Epithelial cell of prostate (primary cell): ENCODE measurements at places on chromosomes 4 and X.
A peak's percentile ranks its signal among the peaks of the same experiment; 100 is the strongest.

GRCh38 chrX:138128027-138128671, 562.2 kb downstream of the ZIC3 start:
- no peak for DNase-seq

DNA sequence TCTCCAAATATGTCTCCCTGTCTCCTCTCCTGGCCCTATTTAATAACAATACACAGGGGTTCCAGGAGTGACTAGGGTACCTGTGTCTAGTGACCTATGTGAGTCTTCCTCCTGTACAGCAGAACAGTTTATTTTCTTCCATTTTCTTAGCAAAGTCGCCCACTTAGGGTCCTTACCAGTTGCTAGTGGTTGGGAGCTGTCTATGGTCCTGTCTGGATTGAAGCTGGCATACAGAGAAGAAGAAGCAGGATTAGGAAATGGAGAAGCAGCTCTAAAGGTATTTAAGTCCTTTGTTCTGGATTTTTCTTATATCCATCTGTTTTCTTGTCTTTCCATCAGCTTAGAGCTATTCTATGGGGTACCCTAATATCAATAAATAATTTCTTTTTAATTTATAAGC, 587.1 kb upstream of the CPEB2 start:
- no peak for DNase-seq

DNA sequence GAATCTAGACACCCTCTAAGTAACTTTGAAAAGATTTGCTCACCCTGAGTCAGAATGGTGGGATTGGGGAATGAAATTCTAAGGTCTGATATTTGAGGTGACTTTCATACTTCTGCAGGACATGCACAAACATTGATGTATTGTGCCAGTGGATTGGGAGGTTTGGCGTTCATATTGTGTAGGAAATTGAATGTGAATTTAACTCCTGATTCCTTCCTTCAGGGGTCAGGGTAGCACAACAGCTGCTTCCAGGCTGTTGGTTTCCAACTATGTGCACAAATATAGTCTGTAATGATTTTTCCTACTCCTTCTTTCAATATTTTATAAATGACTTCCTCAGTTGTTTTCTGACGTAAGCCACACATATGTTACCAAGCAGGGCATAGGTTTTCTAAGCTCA, 3.1 kb downstream of the IL1RAPL1 start:
- DNase-seq = no peak

DNA sequence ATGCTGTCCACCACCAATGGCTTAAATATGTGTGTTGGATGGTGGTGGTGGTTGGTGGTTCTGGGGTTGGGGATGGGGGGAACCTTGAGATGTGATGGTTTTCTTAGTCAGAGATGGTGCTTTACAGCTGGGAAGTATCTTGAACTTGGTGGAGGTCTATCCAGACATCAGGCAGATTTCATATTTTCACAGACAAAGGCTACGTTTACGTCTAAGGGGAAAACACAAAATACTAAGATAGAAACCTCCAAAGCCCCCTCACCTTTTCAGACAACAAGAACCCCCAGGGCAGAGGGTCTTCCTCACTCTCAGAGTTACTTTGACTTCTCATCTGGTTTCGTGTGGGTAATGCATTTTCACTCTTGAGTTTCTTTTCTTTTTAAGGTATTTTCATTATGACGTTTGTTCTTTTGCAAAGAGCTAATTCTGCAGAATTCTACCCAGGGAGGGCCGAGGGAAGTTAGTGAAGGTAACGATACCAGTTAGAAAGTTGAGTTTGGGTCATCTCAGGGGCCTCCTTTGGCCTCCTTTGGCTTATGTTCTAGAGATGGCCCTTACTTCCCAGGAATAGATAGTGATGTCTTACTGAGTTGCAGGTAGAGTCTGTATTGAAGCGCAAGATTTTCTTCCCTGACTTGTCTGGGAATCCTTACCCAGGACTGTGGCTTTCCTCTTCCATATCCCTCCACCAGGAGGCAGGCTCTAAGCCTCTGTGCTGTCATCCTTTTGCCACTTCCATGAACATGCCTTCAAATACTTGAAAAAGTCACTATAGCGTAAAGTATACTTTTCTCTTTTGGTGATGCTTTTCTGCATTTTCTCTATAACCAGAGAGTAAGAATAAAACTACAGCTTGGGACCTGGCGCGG, 31.9 kb downstream of the RHOH start:
- no peak for DNase-seq

DNA sequence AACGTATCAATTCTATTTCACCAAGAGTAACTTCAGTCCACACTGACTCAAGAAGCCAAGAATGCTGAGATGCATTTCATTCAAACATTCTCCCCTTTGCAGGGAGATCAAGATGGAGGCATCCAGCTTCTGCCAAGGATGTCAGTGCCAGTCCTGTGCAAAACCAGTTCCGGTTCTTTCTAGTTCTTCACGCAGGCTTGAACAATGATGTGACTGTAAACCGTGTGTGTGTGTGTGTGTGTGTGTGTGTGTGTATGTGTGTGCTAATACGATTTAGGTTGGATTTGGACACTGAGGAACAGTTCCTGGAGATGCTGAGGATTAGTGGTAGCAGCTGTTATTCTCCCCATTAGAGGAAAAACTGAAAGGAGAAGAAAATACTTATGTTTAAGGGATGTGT, at the start of gene REELD1:
Gene REELD1 (plus strand): TSS at position 301 of the 400 bp plus-strand sequence. CDS start 2,415 bp downstream, outside the sequence.
- DNase-seq = no peak

DNA sequence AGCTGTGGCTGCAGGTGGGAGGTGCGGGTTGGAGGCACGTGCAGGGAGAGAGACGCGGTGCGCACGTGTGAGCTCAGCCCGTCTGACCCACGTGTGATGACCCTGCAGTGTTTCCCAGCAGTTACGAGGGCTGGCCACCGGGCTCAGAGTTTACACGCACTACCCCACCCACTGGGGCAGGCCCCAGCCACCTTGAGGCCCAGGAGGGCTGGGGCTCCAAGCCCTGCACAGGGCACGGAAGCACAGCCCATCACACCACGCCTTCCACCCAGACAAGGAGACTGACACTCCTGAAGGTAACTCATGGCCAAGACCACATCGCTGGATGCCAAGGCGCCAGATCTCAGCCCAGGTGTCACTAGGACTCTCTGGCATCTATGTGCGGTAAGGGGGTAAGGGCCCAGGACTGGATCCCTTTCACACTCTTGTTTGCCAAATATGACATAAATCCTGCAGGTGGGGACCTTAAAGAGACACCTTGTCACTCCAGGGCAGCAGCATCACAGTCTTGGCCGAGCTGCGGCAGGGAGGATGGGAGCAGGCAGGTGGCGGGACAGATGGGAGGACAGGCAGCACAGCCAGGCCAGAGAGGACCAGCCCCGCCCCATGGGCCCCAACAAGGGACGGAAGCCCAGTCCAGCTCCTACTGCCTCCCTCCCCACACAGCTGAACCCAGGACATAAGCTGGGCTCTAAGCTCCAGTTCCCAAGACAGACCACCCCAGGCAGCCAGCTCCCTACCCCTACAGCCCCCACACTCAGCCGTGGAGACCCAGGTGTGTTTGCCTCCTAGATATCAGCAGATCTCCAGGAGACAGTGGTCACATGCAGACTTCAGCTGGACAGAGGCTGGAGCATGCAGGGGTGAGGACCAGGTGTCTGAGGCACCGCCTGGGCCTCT, 56.8 kb downstream of the ZFYVE28 start:
- DNase-seq = no peak

DNA sequence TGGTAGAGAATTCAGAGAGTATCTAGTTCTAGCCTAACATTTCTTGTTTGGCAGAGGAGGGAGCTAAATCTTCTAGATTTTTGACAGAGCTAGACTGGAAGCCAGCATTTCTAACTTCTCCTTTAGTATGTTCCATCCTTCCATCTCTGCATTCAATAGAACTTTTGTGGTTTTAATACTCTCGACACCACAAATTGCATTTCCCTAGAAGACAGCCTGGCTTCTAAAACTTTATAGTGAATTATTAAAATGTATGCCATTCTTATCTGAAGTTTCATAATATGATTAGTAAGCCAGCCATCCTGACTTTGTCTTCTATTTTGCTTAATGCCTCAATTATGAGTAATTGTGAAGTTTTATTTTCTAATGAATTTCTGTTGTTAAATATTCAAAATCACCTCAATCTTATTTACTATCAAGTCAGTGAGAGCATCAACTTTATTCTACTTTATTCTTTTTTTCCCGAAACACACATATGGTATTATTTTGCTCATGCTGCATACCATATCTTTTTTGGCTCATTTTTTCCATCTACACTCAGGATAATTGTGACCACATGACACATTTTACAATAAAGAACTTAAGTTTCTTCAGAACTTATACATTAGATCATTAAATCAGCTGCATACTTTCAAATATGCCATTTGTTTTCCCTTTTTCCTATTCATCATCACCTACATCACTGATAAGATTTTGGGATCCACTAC, 30.2 kb downstream of the EDNRA start:
- DNase-seq = no peak

DNA sequence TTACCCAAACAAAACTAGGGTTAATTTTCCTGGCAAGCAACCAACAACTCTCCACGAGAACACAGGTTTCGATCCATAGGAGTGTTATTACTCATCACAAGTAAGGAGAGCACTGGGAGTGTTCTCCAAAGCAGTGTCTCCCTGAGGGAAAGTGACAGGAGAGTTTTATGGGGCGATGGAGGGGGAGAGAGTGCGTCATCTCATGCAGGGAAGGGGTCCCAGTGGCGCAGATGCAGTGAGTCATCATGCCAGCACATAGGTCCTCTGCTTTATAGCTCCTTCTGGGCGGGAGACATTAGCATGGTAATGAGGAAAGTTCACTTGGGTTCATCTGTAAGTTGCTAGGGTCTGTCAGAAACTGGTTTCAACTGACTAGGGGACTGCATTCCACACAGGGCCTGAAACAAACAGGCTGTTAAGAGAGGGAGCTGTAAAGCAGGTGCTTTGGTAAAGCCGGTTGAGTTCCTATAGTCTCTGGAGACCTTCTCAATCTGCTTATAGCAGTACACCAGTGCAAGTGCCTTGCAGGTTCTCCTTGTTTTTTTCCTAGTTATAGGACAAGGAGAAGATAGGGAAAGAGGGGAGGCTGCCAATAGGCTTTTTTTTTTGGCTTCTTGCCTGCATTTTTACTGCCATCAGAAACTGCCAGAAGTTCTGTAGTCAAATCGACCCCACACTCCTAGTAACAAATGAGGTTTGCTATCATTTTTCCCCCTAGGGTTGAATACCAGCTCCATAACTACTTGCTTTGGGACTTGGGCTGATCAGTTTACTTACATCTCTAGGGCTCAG, 12.8 kb upstream of the BOD1L1 start:
- DNase-seq = peak; percentile 77

GRCh38 chrX:8044947-8045346, 117.7 kb upstream of the PNPLA4 start:
- DNase-seq = no peak

- peak; percentile 8 for DNase-seq
Observed at GRCh38 chr4:81724925-81725329, 253.2 kb upstream of the RASGEF1B start.

- DNase-seq = no peak
Observed at GRCh38 chrX:45862801-45863200, 662.1 kb upstream of the DIPK2B start.

DNA sequence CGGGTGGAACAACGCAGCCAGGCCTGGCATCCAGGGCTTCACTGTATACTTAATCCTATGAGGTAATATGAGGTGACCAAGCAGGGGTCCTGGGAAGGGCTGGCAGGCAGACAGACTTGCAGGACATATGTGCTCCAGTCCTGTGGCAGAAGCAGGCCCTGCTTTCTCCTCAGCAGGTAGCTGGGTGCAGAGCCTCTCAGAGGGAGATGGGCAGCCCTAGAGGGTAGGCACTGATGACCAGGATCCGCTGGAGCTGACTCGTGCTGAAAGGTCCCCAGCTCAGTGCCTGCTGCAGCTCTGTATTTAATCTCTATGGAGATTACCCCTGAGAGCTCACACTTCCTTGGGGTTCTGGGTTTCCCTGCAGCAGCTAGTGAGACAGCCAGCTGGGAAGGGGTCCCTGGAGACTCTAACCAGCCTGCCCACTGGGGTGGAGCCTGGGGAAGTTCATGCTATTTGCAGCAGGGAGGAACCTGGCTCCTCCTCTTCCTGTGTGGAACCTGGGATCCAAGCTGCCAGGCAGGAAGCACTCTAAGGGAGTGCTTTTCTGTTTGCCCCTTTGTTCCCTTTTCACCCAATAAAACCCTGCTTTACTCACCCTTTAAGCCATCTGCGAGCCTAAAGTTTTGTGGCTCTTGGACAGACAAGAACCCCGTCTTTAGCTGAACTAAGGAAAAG, 339.2 kb downstream of the DCAF12L2 start:
- no peak for DNase-seq

DNA sequence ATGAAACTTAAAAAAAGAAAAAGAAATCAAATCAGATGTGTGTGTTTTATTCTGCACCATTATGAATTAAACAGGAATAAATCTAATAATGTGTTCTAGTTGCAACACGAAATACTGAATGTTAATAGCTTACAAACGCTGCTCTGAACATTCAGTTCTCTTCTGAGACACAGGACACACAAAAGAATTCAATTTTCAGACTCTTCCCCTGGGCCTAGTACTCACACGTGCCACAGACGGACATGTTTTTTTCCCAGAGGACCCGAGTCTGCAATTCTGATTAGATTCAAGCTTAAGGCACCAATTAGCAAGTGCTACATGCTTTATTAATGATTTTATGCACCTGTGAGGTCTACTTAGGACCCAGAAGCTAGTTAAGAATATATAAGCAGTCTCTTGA, 20.5 kb downstream of the C4orf54 start:
- no peak for DNase-seq

- DNase-seq = peak; percentile 89
Observed at GRCh38 chrX:45434231-45434630, 233.6 kb upstream of the DIPK2B start.

GRCh38 chr4:163165217-163166017, 1.3 kb downstream of the NAF1 start:
- no peak for DNase-seq

- DNase-seq = no peak
Observed at GRCh38 chr4:166777760-166778159, 456.5 kb downstream of the SPOCK3 start.

DNA sequence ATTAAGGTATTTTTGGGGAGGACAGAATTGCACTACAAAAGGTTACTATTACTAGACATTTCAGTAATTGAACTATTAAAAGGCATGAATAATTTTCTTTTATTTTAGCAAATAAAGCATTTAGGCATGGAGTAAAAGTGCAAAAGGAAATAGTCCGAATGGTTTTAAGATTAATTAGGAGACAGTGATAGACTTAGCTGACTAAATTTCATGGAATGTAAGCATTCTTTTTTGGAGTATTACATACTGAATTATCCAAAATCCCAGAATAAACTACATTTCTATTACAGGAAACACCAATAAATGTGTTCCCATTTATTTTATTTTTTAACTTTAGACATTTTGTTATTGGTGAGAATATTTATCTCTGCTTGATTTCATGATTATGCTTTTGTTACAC, 30.7 kb upstream of the MAP9 start:
- DNase-seq = no peak

- no peak for DNase-seq
Observed at GRCh38 chrX:28609917-28610613, 22.8 kb downstream of the IL1RAPL1 start.
